ENCODE measurements at places on chromosomes 6 and 20.

DNA sequence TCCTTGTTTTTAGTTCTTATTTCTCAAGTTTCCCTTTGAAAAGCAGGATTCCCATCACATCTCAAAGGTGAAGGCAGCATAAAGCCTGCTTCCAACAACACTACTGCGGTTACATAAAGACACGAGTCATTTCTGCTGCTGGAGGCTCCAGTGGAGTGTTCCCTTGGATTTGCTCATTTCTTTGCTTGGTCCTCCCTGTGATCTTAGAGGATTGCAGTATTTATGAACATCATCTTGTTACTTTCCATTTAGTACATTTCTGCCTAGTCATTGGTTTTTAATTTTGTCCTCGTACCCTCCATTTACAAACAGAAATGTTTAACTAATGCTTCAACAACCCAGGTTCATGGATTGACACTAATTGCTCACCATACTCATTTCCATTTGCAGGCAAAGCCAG is 298.8 kb downstream of the ZNF217 start:
- no peak for DNase-seq

- DNase-seq: no peak
Observed at GRCh38 chr6:134607411-134607810, 289.5 kb upstream of the SGK1 start.

DNA sequence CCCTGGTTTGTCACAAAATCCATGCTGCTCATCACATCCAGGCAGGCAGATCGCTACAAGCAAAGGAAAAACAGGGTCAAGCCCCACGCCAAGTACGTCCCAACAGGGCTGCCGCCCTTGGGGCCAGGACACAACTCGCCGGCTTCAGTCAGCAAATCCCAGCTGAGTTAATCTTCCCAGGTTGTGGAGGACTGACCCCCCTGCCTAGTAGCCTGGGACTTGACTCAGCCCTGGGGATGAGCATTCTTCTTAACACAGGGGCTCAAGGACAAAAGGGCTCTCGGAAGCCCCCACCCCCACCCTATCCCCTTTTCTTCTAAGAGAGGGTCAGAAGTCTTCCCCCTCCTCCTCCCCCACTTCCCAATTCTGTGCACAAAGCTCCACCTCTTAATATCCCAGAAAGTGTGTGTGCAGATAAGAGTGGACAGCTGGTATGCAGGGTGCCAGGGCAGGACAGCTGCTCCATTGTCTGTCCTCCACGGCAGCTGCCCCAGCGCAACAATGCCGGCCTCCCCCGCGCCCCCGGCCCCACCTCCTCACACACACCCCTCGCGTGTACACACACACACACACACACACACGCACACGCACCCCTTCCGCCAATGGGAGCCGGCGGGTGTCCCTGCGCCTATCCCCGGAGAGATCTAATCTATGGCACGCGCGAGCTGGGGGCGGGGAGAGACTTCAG is 4.5 kb downstream of the DLL1 start:
- no peak for DNase-seq

- no peak for DNase-seq
Observed at GRCh38 chr6:452301-453067, 60.9 kb downstream of the IRF4 start.

DNA sequence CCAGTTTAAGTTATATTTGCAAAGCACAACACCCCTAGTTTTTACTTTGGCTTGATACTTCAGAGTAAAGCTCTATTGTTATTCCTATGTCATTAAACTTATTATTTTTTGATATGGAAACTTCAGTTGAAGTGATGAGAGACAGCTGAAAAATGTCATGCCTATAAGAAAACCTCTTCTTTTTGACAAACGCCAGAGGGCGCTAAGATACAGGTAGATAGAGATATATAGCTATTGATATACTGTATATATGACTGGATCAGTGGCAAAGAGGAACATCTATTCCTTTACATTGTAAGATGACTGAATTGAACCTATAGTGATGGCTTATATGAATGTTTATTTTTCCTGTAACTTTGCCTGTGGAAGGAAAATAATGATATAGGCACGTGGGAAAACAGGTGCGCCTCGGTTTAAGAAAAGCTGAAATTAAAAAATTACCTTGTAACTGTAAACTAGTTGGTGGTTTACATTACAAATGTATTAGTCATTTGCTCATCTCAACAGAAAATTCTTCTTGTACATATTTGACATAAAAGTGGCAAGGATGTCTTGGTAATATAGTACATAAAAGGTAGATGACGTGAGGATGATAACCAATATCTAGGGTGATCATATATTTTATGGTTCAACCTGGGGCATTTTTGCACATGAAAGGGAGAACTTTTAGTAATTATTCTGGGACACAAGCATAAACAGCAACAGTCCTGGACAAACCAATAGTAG is 74.1 kb downstream of the LAMA4 start:
- peak; percentile 6 for DNase-seq

DNA sequence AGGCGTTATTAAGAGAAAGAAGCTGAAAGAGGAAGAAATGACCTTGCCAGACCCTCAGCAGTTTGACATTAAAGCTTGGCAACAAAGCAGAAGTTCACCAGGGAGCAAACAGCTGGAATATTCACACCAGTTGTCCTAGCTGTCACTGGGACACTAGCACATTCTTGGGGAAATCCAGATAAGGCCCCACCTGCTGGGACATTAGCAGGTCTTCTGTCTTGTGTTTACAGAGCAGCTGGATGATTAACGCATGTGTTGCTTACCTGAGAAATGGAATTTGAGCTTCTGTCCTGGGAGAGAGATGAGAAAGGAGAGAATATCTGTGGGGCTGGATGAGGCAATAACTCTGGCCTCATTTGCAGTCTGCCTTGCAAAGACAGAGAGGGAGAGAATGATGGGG is 137.6 kb upstream of the RIN2 start:
- DNase-seq: no peak

DNA sequence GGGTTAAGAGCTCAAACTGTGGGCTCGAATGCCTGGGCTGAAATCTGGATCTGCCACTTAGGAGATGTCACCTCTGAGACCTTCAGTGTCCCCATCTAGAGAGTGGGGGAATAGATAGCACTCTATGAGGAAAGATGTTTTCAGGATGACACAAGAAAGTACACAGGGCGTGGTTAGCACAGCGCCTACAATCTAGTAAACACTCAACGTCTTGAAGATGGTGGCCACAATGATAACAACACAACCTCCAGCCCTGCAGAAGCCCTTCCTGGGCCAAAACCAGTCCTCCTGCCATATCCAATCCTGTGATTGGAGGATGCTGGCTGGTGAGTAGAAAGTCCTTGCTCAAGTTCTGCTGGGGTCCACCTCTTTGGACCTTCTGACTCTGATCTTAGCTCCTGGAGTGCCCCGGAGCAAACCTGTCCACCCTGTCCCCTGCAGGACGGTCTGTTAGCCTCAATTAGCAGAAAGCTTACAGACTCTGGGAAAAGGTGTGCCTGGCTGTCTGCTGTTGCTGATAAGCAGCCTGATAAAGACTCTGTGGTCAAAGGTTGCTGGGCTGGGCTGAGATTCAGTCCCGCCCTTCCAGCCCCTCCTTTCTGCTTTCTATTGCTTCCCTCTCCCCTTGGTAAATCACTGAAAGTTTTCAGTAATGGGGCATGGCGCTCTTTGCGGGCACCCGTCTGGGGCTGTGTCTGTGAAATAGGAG is 8.2 kb downstream of the EDN3 start:
- DNase-seq: no peak

GRCh38 chr6:143673669-143674068 is 4.1 kb upstream of the PHACTR2 start:
- DNase-seq: no peak

DNA sequence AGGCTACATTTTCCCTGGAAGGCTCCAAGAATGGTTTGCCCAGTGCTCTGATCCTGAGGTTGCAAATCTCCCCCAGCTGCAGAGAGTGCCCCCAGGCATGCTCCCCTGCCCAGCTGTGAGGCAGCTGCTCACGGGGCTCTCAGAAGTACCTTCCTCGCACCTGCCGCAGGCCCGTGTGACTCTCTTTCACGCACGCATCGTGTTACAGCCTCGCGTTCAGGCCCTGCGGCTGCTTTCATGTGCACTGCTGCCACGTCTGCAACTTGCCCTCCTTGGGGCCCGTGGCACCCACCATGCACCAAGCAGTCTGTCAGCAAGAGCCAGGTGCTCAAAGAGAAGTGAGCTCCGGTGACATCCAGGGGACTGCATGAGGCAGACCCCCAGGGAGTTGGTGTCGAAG is 28.6 kb upstream of the SPO11 start:
- no peak for DNase-seq

GRCh38 chr6:25997921-25998320 is 35.3 kb downstream of the TRIM38 start:
- no peak for DNase-seq

- DNase-seq: no peak
Observed at GRCh38 chr20:44074252-44075151, 112.5 kb downstream of the JPH2 start.

DNA sequence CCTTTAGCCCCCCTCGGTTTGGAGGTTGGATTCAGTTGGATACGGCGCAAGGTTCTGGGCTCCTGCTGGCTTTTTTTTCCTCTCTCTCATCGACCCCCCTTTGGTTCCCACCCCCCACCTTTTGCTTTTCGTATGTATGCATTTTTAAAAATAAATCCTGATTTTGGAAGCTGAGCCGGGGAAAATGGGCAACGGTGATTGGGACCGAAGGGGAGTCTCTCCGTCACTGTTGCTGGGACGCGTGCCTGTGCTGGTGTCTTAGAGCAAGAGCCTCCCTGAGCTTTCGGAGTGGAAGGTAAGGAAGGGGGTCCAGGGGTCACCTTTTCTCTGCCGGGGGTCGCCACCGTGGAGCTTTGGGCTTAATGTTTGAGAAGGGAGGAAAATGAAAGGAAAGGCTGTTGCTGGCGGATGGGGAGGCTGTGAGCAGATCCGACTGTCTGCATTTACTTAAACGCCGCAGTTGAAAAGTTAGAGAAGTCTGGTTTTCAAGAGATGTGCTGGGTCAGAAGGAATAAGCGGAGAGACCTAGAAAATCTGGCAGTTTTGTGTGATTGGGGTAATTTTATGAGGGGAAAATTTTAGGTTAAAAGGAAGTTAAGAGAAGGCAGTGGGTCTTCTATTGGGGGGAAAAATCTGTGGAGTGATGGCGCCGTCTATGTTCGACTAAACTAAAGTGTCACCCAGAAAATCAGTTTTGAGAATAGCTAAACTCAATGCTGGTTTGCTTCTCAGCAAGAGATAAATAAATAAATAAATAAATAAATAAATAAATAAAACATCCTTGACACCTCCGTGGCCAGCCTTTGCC is 828 bp downstream of the ADGRB3 start:
- no peak for DNase-seq

GRCh38 chr6:49517919-49518318 is 18.2 kb downstream of the GLYATL3 start:
- DNase-seq: no peak

DNA sequence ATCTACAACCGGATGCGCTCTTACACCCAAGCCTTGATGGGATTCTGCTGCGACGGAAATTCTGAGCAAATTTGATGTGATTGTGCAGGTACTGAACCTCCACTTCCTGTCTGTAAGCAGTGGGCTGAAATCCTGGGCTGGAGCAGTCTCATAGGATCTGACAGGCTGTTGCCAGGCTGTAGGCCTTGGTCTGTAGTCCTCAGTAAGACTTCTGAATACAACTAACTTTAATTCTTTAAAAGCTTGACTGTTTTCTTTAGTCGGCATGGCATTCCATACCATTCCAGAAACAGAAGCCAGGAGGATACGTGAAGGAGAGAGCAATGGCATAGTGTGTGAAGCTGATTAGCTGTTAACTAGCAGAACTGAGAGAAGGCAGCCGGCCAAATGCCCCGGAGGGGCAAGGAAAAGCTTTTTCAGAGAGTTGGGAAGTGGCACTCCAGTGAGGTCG is 68.3 kb downstream of the ADTRP start:
- DNase-seq: peak; percentile 36
